ENCODE measurements at places on chromosomes 2 and 18.

DNA sequence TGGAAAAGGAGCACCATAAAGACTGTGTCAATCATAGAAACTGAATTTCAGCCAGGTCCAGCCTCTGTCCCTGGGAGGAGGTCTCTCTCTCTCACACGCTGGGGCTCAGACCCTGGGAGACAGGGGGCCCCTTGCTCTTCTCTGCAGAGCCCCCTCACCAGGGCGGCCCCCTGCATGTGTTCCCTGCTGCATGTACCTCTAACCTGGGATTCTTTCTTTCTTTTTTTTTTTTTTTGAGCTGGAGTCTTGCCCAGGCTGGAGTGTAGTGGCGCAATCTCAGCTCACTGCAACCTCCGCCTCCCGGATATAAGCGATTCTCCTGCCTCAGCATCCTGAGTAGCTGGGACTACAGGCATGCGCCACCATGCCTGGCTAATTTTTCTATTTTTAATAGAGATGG, 46.5 kb downstream of the TPO start:
- DNase-seq, result no peak

DNA sequence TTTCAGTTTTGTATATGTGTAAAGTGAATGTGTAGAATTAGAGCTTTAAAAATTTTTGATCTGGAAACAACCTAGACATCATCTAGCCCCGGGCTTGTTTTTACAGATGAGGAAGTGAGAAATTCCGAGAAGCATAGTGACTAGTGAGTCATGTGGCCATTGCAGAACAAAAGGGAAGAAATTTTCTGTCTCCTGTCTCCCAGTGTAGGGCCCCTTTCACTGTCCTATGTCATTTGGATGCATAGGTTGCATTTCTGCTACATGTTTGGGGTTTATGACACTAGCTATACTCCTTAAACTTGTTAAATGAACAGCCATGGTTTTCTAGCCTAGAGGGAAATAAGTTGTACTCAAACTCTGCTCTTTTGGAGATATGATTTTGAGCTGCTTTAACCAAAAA, 84.6 kb downstream of the PLCL1 start:
- peak; percentile 49 for DNase-seq

DNA sequence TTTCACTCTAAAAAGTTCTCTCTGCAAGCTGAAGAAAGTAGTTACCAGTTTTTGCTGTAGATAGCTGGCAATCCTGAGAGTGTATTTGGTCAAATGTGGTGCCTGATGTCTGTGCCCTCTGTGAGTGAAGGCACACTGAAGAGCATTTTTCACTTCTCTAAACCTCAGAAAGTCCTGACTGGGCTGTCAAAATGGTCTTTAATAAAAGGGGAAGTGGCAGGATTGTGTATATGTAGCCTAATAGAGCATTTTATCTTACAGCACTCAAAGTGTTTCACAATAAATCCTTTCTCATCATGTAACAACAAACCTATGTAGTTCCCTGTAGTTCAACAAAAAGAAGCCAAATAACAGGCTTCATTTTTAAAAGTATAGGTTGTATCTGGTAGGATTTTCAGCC, 1552.3 kb upstream of the SLC39A10 start:
- DNase-seq, result peak; percentile 79

GRCh38 chr2:136482966-136483365, 282.4 kb upstream of the THSD7B start:
- DNase-seq, result no peak

DNA sequence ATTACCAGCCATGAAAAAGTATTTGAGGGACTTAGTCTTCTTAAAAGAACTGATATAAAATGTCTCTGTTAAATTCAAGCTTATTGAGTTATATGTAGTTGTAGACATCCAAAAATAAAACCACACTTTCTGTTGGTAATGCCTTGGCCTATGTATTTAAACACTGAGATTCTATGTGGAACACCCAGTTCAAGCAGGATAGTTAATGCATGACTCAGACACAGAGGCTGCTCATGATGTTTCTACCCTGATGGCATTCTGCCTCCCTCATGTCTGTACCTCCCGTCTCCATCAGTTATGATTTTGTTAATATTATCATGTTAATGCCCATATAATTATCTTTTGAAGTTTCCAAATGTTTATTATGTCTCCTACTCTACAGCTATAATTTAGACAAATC, 164.5 kb downstream of the XIRP2 start:
- DNase-seq, result no peak

DNA sequence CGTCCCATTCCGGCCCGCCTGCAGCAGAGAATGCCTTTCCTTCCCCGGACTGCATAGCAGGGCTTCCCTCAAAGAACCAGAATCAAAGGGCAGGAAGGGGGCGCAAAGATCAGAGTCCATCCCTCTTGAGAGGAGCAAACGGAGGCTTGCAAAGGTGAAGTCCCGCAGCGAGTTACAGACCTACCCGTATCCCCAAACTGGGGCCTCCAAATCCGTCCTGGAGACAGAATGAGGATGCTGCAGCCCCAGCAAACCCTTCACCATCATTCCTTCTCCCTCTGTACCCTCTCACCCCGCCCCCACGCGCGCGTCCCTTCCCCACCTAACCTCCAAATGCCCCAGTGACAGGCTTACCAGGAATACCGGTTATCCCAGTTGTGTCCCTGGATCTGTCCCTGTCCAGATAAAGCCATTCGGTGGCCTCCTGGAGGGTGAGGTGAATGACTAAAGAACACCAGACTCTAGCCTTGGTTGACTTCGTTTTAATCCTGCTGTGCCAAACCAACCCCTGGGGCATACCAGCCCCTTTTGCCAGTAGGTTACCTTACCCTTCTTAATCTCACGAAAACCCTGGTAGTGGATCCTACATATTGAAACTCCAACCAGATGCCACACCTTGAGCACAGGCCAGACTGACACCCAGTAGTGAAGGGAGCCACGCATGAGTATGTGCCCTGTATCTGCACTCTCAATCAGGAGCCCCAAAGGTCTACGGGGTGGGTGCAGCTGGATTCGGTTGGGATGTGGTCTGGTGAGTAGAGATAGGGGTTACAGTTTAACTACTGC, 961 bp upstream of the SLC40A1 start:
- DNase-seq, result no peak

DNA sequence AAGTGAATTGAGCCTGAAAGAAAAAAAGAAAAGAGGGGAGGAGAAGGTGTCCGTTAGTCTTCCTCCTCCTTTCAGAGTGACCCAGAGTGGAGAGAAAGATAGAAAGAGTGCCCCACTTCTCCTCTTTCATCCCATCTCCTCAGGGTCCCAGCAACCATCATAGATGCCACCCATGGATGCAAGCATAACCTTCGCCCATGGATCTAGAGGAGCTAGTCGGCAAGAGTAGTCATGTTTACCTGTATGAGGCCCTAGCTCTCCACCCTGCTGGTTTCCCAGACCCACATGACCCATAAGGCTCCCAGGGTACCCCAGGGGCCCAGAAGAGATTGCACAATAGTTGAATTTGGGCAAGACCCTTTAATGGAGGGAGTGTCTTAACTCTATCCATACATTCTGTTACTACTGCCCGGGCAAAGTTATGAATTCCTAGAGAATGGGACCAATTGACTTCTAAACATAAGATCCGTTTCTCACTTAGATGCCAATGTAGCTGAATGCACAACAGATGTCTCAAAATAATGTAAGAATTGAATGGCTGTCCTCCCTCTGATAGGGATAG, 56.1 kb upstream of the CDCA7 start:
- no peak for DNase-seq

- DNase-seq, result no peak
Measured at GRCh38 chr2:53347269-53347668, 420.3 kb upstream of the CHAC2 start.

DNA sequence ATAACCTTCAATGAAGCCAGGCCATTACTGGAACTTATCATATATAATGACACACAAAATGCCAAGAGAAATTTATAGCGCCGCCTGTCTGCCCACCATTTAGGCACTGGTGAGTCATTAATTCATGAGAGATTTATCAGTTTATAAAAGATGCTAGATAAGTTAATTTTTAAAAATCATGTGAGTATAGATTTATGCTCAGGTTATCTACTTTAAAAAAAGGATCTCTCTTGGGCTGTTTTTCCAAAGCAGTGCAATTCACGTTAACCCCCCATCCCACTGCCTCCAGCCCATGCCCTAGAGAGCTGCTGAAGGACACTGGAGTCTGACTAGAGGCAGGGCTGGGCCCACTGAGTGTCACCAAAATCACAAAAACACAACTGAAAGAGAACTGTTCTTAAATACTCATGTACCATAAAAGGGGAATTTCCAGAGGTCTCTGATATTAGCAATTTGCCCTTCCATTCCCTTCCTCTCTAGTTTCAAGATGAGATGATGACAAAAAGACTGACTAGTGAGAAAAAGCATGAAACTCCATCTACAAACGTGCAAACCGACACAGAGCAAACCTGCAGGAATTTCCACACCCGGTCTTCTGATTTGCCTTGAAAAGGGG, 160.8 kb downstream of the BCL2 start:
- no peak for DNase-seq

Measured in NAMALWA (cell line).